NCI-H446 treated with DMSO at 0.1 percent for 48 hours (cell line): ENCODE measurements at places on chromosomes 6 and 20.

DNA sequence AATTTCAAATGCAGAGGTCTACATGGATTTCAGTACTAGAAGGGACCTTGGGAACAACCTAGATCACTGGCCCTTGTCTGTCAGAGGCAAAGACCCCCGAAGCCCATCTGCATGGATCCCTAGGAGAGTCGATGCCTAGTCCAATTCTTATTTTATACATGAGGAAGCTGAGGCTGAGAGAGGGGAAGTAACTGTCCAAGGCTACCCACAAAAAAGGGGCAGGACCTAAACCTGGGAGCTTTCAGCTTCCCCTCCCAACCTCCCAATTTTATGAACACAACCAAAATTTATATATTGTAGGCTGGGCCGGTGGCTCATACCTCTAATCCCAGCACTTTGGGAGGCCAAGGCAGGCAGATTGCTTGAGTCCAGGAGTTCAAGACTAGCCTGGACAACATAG is 73.2 kb downstream of the TRERF1 start:
- DNase-seq: no peak

GRCh38 chr6:45021676-45022075 is 306.5 kb upstream of the RUNX2 start:
- no peak for DNase-seq

DNA sequence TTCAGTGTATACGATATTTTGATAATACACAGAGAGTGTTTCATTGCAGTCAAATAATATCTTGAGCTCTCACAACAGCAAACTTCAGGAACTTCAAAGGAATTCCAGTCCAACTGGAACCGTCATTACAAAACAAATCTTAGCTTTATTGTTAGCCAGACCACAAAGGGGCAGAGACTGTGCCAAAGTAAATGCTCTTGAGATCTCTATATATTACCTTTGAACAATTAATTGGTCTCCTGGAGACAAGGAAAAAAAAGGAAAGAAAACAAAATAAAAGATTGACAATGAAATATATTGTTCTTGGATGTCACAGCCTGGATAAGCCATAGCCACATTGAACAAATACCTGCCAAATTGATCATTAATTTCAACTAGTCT is 70.0 kb downstream of the FOXC1 start:
- DNase-seq: no peak

- DNase-seq: no peak
Measured at GRCh38 chr20:57693670-57694329, 16.0 kb downstream of the PMEPA1 start.

GRCh38 chr6:162852840-162853577 is 125.2 kb downstream of the PACRG start:
- no peak for DNase-seq

DNA sequence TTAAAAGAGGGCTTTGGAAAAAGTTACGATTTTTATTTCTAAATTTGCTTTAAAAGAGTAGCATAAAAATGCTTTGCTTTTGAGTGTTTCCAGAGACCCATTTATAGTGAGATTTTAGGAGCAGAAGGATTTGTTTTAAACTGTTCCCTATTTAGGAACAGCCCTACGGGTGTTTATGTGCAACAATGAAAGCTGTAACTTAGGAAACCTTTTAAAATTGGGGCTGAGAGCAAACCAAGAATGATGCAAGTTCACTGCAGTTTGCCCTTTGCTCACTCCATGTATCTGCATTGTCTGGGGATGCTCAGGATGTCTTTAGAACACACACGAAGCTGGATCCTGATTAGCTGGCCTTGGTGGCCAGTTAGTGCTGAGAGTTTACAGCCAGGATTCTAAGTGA is 40.9 kb downstream of the GHRH start:
- DNase-seq: no peak

- no peak for DNase-seq
Measured at GRCh38 chr6:155274533-155274932, 10.7 kb downstream of the CLDN20 start.

DNA sequence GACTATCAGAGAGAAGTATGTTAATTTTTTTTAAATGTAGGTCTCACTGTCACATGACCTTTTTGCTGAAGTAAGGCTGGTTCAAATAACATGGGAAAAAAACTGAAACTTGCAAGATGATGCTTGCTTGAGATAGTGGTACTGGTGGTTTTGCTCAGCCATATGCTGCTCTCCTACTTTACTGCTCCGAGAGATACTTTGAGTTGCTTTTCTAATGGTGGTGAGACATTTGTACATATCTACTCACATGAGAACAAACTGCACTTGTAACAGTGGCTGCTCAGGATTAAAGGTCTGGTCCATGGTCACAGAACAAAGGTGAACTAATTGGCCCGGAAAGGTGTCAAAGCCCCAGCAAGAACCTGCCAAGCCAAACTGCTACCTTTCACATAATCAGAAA is 106.2 kb upstream of the BEND3 start:
- DNase-seq: no peak

DNA sequence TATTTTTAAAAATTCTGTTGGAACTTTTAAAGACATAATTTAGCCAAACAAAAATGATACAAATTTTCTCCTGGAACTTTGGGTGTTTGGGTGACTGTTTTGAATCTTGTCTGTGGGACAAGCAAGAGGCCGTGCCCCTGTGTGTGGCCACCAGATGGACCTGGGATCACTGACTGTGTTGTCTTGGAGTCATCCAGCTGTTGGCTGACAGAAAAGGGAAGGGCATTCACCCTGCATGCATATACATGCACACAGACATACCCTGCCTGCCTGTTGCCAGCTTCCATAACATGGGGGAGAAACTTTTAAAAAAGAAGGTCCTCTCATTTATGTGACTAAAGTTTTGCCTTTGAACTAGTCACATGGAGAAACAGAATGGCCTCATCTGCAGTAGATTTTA is 72.7 kb downstream of the BLOC1S5 start:
- DNase-seq: no peak

DNA sequence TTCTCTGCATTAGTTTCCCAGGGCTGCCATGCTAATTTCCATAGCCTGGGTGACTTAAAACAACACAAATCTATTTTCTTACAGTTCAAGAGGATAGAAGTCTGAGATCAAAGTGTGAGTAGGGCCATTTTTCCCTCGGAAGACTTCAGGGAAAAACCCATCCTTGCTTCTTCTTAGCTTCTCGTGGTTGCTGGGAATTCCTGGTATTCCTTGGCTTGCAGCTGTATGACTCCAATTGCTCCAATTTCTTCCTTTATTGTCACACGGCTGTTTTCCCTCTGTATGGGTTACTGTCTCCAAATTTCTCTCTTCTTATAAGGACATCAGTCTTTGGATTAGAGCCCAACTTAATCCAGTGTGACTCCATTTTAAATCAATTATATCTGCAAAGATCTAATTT is 128.4 kb upstream of the JAG1 start:
- no peak for DNase-seq

DNA sequence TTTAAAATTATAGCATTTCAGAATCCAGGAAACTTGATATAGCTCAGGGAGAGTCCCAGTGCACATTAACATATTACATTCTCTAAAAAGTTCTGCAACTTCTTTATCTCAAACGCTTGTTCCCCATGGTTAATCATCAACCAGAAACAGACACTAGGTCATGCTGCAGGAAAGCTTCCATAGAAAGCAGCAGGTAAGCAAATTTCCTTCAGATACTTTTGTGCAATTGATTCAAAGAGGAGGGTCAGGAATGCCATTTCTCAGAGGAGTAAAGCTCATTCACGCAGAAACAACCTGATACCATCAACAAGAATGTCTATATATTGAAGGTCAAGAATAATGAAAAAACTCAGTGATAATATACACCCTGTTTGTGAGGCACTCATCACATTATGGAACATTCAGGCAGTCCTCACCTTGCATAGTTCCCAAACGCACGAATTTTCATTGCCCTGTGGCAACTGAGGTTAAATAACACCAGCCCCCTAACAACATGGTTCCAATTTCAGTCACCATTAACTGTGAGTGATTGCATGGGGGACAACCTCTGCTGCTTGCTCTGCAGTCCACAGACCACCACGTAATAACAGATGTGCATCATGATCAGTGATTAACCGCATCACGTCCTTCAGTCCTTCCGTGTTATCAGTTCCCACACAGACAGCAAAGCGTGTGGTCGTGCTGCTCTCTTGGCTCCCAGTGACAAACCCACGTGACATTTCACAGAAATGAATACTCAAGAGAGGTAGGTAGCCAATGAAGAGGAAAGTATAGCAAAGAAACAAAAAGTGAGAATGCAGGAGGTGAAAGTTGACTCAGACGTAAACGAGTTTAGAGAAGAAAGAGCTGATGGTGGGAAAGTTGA is 95.7 kb downstream of the LY86 start:
- no peak for DNase-seq

- no peak for DNase-seq
Measured at GRCh38 chr6:156598071-156598854, 178.9 kb upstream of the ARID1B start.

GRCh38 chr20:50646483-50646996 is 44.8 kb downstream of the RIPOR3 start:
- DNase-seq: no peak

GRCh38 chr20:19428324-19428723 is 215.9 kb downstream of the SLC24A3 start:
- no peak for DNase-seq

- peak; percentile 16 for DNase-seq
Measured at GRCh38 chr20:17938871-17939619, 29.5 kb downstream of the SNX5 start.

DNA sequence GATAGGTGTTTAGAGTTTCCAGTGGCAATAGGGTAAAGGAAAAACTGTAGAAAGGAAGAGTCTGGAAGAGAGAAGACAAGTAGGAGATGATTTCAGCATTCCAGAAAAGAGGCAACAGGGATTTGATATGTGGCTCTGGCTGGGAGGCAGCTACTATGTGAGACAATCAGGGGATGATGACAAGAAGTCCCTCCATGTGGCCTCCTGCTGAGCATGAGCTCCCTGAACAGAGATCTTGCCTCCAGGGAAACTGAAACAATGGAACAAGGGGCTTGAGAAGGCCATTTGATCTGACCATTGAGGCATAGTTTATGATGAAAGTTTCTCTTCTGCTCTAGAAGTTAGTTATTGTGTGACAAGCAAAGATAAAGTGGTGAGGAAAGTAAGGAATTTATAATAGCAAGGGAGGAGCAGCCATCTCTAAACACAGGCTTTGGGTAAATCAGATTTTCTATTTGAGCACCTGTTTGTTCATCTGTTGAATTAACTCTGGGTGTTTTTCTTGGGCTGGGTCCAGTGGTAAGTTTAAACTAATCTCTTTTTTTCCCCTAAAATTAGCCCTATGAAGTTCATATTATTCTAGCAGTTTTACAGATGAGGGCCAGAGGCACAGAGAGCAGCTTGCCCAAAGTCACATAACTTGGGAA is 3.0 kb upstream of the GPX5 start:
- DNase-seq: no peak

GRCh38 chr6:9408402-9409117 is 973.2 kb upstream of the SLC35B3 start:
- DNase-seq: no peak

- DNase-seq: no peak
Measured at GRCh38 chr20:23205211-23205610, 119.1 kb upstream of the CD93 start.

DNA sequence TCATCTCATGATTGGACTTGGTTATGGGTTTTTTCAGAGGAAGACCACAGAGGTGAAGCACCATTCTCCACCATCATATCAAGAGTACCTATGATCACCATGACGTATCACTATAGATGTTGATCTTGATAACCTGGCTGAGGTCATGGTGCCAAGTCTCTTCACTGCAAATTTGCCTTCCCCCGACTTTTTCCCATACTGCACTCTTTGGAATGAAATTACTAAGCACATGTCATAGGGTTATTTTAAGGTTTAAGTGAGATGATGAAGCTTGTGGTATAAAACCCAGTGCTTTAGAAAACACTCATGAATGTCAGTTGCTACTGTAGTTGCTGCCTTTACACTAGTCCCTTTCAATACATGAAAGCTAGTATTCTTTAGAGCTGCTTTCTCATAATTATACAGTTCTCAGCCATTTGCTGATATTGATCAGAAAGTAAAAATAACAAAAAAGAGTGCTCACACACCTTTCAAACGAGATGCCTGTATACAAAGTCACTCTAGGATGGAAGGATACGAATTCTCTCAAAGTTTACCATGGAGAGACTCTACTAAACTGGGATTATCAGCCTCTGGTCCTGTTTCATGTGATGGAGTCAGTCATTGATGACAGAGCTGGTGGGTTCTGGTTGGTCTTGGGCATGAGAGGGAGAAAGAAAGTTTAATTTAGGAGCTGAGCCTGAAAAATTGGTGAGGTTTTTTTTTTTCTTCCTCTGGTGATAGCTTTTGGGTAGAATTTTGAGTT is 228.1 kb downstream of the PRL start:
- DNase-seq: no peak

DNA sequence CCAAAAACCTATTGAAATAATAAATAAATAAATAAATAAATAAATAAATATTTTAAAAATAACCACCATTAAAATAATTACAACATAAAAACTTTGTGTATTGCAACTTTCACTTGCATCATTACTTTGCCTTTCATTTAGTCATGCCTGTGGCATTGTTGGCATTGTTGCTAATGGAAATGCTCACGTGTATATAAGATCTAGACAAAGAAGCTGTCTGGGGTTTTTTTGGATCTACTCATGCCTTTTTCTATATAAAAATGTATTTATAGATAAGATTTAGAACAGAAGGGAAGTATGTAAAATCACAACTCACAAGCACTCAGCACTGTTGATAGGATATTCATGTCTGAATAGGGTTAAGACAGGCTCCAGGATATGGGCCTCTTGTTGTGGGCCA is 27.9 kb downstream of the GFRA4 start:
- DNase-seq: no peak

GRCh38 chr6:144093658-144094057 is 1.7 kb downstream of the SF3B5 start:
- no peak for DNase-seq

GRCh38 chr20:8254911-8255582 is 123.0 kb downstream of the PLCB1 start:
- no peak for DNase-seq

- no peak for DNase-seq
Measured at GRCh38 chr6:92684386-92684785, 735.0 kb downstream of the EPHA7 start.

- DNase-seq: no peak
Measured at GRCh38 chr20:53020834-53021233, 48.7 kb downstream of the TSHZ2 start.

DNA sequence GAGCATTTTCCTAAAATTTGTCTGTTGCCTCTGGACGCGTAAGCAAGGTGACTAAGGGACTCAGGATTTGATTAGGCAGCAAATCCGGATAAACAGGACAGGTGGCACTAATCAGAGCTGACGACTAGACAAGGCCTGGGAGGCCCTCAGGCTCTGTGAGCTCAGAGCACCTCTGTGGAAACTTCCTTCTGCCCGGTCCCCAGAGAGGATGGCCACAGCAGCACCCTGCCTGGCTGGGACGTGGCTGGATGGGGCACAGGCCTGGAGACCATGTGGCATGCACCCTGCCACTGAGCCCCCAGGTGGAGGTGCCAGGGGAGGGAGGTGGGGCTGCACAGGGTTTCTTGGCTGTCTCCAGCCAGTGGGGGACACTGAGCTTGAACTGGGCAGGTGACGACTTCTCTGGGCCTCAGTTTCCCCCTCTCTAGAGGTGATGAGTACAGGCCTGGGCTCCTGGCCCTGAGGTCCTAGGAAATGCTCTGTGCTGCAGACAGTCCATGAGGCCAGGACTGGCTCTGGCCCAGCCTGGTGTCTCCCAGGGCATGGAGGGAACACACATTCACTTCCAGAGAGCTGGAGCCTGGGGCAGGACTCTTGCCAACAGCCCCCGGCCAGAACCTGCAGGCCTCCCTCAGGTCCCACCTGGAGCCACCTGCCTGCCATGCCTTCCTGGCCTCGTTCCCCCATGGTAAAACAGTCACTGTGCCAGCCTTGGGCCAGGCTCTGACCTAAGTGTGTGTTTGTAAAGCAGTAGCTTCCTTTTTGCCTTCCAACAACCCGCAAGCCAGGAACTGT is 39.6 kb upstream of the STX16 start:
- no peak for DNase-seq

- DNase-seq: no peak
Measured at GRCh38 chr6:2433711-2434110, 188.3 kb upstream of the GMDS start.
